ENCODE measurements at places on chromosomes 5 and 9.

- no peak for DNase-seq
Measured at GRCh38 chr5:93076096-93076495, 504.9 kb downstream of the NR2F1-AS1 start.

DNA sequence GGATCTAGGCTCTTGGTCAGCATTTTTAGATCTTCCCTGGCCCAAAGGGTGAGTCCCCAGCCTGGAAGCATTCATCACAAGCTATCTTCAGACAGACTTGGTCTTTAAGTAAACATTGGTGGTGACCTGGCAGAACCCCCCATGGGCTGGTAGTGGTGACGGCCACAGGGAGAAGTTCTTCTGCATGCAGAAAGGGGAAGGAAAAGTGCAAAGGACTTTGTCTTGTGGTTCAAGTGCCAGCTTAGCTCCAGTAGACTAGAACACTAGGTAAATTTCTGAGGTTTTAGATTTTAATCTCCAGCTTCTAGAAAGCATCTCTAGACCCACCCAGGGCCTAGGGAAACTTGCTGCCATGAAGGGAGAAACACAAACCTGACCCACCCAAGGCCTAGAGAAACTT is 584.0 kb downstream of the CHSY3 start:
- DNase-seq, result no peak

DNA sequence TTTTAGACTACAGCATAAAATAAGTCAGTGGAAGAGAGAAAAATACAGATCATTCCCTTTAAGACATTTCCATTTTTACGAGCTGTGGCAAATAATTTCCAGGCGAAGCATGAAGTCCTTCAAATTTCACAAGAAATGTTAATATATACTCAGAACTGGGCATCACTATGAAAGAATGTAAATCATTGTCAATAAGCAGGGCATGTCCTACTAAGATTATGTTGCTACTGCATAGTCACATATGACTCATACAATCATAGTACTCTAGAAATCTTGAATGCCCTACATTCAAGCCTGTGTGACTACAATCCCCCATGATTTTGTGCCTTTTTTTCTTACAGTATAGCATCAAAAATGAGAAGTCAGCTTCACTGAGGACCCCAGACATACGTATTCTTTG is 485.2 kb upstream of the FTMT start:
- DNase-seq, result no peak

GRCh38 chr5:64019746-64020145 is 57.5 kb upstream of the HTR1A start:
- no peak for DNase-seq

GRCh38 chr5:95673081-95673480 is 9.7 kb downstream of the SPATA9 start:
- DNase-seq, result no peak

DNA sequence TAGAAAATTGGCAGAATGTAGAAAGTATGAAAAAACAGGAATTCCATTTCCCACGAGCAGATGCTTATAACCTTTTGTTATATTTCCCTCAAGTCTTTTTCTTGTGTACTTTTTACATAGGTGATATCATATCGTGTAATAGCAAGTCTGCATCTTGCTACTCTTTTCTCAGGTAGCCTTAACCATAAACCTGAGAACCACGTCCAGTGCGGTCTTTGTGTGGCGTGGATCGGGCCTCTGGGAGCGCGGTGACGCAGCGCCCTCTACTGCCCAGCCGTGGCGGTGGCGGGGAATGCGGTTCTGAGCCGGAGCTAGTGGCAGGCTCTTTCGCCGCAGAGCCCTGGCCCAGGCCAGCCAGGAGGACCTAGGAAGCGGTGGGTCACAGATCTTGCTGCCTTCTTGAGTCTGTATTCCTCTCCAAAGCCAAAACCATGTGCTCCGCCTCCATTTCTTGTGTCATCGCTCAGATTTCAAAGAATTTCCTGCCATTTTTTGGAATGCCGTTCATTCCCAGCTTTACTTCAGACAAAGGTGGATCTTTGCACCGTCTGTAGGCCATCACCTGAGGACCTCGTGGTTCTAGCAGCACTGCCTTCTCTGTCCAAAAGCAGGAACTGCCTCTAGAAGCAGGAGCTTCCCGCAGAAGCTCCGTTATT is 71.9 kb downstream of the MVB12B start:
- peak; percentile 77 for DNase-seq

GRCh38 chr9:77433675-77434445 is 214.3 kb downstream of the GNA14 start:
- peak; percentile 61 for DNase-seq

DNA sequence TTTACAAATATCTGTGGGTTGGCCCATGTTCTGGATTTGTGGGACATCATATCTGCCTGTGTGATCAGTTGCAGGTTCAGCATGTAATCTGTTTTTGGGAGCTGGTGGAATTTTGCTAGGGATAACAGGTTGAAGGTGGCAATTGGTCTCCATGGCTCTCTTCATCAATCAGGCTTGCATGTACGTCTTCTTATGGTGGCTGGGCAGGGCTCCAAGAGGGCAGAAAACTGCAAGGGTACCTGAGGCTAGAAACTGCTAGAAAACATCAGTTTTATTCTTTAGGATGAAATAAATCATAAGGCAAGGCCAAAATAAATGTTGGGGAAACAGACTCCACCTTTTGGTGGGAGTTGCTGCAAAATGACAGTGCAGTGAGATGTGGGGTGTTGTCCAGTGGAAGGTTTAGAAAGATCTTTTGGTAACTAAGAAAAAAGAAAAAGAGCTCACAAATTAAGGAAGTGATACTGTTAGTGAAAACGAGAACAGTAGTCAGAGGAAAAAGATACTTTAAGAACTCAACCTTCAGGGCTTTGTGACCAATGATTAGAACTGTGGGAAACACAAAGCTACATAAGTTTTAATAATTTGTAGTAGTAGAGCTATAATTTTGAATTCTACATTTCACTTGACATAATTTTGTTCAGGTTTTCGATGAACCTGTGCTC is 300.7 kb upstream of the IZUMO3 start:
- DNase-seq, result no peak

DNA sequence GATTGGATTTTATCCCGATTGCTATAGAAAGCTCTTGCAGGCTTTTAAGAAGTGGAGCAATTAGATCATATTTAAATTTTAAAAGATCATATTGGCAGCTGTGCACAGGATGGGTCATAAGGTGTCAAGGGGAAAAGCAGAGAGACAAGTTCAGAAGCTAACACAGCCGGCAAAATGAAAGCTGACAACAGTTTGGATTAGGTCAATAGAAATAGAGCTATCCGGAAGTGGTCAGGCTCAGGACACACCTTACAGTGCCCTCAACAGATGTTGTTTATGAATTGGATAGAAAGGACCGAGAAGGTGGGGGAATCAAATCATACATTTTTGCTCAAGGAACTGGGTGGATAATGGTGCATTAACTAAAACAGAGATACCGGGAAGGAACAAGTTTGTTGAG is 46.3 kb upstream of the MARCHF11 start:
- DNase-seq, result no peak

DNA sequence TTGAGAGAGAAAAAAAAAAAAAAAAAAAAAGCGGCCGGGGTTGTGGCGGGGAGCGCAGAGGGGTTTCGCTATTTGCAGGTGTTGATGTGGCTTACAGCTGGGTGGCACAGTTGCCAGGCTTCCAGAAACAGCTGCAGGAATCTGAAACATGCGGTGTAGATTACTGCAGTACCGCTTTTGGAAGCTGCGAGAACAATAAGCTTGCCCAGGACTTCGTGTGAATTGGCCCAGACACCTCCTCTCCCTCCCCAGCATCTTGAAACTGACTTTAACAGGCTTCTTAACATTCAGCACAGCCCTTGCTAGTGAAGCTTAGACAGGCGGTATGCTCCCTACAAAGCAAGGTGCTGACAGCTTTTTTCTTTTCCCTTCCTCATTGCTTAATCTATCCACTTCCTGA is 104.0 kb downstream of the ATP10B start:
- no peak for DNase-seq

DNA sequence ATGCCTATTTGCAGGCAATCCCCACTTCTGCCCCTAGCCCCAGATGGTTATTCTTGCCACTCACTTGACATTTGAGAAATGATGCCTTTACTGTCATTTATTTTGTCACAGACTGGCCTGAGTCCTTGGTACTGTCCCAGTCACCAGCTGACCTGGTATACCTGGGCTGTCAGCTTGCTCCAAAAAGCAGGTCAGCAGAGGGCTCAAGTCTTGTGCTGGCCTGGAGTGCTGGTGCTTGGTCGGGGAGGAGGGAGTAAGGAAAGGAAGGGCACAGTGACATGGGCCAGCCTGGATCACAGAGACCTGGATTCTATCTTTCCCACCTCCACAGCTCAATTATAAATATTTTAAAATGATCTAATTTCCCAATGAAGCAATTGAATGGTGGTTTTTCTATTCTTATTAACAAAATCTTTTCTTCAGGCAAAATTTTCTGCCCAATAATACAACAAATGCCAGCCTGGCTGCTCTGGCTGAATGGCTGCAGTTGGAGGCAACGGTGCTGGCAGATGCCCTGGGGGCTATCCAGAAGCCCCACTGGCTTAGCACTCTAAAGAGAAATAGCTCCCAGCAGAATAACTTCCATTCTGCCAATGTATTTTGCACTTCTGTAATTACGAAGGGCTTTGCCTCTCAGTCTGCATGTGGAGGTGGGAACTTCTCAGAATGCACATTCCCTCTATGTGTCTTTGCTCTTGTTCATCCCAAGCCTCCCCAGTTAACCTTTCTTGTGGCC is 160.6 kb downstream of the GADD45G start:
- DNase-seq, result peak; percentile 78

- DNase-seq, result no peak
Measured at GRCh38 chr9:69768101-69768500, 8.3 kb upstream of the PTAR1 start.

GRCh38 chr9:33458444-33458843 is 11.1 kb upstream of the AQP3 start:
- DNase-seq, result no peak

GRCh38 chr5:16849775-16850174 is 86.3 kb downstream of the MYO10 start:
- no peak for DNase-seq

DNA sequence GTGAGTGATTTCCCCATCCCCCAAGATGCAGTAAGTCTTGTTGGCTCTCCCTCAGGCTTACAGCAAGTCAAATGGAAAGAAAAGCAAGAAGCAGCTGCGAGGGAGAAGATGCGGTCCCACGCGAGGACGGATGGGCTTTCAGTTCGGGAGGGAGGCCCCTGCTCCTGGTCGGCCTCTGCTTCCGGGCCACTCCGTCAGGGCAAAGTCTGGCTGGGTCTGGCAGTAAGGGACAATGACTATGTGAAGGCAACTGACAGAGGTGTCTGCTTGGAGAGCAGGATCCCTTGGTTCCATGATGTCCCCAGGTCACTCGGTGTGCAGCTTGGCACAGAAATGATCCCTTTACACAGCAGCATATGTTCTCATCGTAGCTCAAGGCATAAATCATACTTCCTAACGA is 146.7 kb downstream of the HSPA4 start:
- no peak for DNase-seq

GRCh38 chr9:19151425-19152159 is 24.3 kb upstream of the PLIN2 start:
- DNase-seq, result no peak
